Muscle of back (tissue), 13 donors: ENCODE measurements at places on chromosomes 3 and 15. TPM values are rescaled to one million over a fixed set of nuclear protein-coding genes. Genes with fewer than 3 reads are reported as not detected.

The COLQ gene
- 33.2 TPM for polyA plus RNA-seq

The GOLGA8S gene
- 0.84 TPM for polyA plus RNA-seq

The GOLGA6A gene
- polyA plus RNA-seq, result 0.10 TPM

The TP63 gene
- 32.4 TPM for polyA plus RNA-seq

The ATP6V1A gene
- 14.4 TPM for polyA plus RNA-seq

The CELSR3 gene
- polyA plus RNA-seq, result 0.44 TPM

The MESP1 gene
- polyA plus RNA-seq, result 1.1 TPM

The PIGZ gene
- polyA plus RNA-seq, result 0.54 TPM

The CSPG4 gene
- 73.1 TPM for polyA plus RNA-seq

The ARNT2 gene
- 8.2 TPM for polyA plus RNA-seq

The SLC22A14 gene
- polyA plus RNA-seq, result 0.17 TPM

The TFG gene
- 110 TPM for polyA plus RNA-seq

The TM4SF18 gene
- polyA plus RNA-seq, result 15.7 TPM

The RNF111 gene
- 29.9 TPM for polyA plus RNA-seq

The ZBTB38 gene
- 26.0 TPM for polyA plus RNA-seq

The ATP13A4 gene
- polyA plus RNA-seq, result 3.0 TPM

The ADAM10 gene
- 80.4 TPM for polyA plus RNA-seq

The MOBP gene
- polyA plus RNA-seq, result not detected

The SOX14 gene
- polyA plus RNA-seq, result not detected

The CCR9 gene
- polyA plus RNA-seq, result not detected

The GATM gene
- 493 TPM for polyA plus RNA-seq

The SEMA3F gene
- 14.8 TPM for polyA plus RNA-seq

The ITGA11 gene
- 5.1 TPM for polyA plus RNA-seq

The CKMT1A gene
- polyA plus RNA-seq, result not detected

The HDGFL3 gene
- polyA plus RNA-seq, result 71.8 TPM

The ATP2B2 gene
- polyA plus RNA-seq, result 9.3 TPM

The DUOXA2 gene
- not detected for polyA plus RNA-seq

The ZNF501 gene
- 6.3 TPM for polyA plus RNA-seq

The DAG1 gene
- polyA plus RNA-seq, result 247 TPM

The PARP15 gene
- polyA plus RNA-seq, result 1.6 TPM

The GCNT3 gene
- polyA plus RNA-seq, result 0.43 TPM

The OR5K2 gene
- not detected for polyA plus RNA-seq

The GOLGA8R gene
- polyA plus RNA-seq, result 9.0 TPM

The MYLK gene
- 24.9 TPM for polyA plus RNA-seq

The RAB6B gene
- polyA plus RNA-seq, result 10.4 TPM

The SLC2A2 gene
- polyA plus RNA-seq, result 0.10 TPM

The CCDC33 gene
- polyA plus RNA-seq, result not detected

The FOXB1 gene
- not detected for polyA plus RNA-seq

The ZBBX gene
- polyA plus RNA-seq, result 0.26 TPM

The THPO gene
- polyA plus RNA-seq, result 1.8 TPM

The SLC7A14 gene
- 0.12 TPM for polyA plus RNA-seq

The C3orf85 gene
- polyA plus RNA-seq, result not detected
